ENCODE measurements at places on chromosomes 1 and 21.

DNA sequence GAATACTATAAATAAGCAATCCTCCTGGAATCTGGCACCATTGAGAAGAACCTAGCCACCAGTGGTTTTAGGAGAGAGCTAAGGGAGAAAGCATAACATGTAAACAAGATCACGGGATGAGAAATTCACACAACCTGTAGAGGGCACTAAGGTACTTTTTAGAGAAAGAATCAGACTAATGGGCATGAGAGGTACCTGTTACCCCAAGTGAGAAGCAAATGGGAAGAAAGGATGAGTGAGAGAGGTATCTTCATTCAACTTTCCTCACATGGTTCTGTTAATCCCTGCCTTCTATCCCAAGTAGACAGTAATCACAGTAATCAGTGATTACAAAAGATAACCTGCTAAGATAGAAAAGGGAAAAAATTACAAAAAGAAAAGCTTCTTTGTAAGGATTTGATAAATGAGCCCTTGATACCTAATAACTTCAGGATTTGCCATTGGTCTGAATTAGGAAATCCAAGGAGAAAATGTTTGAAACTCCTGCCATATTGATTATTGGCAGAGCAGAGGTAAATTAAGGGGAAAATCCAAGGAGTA, 251.1 kb upstream of the ADGRL2 start:
- DNase-seq, result no peak

GRCh38 chr1:41365320-41365633, 4.0 kb downstream of the FOXO6 start:
- DNase-seq, result no peak

- no peak for DNase-seq
Observed at GRCh38 chr1:224116131-224116530, 2.2 kb downstream of the FBXO28 start.

DNA sequence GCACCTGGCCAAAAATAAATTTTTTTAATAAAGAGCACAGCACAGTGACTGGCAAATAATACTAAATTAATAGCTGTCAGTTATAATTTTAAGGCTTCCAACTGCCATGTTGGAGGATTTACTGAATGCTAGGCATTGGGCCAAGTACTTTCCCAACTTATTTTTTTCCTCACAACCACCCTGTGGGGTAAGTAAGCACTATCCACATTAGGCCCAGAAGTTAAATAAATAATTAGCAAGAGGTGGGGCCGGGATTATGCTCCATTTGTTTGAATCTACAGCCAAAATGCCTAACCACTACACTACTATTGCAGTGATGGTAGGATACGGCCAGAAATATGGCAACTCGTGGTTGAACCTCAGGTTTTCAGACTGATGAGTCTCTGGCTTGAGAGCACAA, 4.6 kb upstream of the TRNAU1AP start:
- DNase-seq, result no peak

DNA sequence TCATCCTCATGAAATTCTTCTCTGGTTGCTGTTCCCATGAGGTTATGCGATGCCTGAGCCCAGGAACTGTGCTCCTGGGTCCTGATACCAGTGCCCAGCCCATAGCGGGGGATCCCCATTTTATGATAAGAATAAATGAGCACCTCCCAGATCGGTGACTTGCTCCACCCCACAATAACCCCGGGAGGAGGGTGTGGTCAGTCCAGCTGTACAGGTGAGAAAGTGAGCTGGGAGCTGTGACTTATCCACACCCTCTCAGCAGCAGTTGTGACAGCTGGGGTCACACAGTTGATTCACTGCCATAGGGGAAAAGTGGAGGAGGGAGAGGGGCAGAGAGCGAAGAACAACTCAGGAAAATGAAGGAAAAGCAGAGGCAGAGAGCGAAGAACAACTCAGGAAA, 33.4 kb downstream of the OR2G3 start:
- no peak for DNase-seq

DNA sequence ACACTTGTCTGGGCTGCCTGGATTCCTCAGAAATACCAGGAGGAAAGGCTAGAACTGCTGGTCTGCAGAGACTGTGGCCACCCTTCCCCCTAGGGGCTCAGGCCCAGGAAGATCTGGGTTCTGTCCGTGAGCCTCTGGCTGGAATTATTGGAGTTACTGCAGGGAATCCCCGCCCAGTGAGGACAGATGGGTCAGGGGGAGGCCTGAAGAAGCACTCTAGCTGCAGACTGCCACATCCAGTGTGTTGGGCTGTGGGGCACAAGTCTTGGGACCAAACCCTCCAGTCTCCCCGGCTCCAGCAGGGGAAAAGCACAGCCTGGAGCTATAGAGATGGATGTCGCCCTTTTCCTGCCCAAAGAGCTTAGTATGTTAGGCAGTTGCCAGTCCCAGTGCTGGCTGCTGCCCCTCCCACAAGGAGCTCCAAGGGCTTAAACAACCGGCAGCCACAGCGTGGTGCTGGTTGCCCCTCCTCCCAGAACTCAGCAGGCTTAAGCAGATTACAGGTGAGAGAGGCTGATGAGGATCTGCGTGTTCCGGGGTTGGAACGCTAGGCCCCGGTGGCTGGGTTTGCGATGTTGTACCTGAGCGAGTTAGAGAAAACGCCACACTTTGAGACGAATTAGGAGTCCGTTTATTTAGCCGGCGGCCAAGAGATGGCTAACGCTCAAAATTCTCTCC, 255.5 kb upstream of the LRRC7 start:
- DNase-seq, result no peak

- no peak for DNase-seq
Observed at GRCh38 chr1:53871773-53872484, 17.7 kb downstream of the YIPF1 start.

- DNase-seq, result no peak
Observed at GRCh38 chr1:4075436-4076225, 175.6 kb upstream of the C1orf174 start.

DNA sequence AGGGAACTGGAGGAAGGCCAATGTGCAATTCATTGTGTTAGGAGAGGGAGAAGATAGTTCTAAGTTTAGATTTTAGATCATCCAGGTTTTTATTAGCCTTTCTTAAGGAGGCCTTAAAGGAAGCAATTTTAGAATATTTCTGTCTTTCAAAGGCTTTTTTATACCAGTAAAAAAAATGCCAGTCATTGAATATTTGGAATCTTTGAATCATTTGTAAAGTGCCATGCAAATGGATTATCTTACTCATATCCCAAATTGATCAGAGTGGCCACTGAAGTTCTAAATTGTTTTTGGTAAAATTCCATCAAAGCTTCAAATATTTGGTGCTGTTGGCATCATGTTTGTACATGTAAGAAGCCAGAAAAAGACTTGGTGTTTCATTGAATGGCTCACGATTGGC, 244.8 kb downstream of the RPS6KC1 start:
- DNase-seq, result no peak

DNA sequence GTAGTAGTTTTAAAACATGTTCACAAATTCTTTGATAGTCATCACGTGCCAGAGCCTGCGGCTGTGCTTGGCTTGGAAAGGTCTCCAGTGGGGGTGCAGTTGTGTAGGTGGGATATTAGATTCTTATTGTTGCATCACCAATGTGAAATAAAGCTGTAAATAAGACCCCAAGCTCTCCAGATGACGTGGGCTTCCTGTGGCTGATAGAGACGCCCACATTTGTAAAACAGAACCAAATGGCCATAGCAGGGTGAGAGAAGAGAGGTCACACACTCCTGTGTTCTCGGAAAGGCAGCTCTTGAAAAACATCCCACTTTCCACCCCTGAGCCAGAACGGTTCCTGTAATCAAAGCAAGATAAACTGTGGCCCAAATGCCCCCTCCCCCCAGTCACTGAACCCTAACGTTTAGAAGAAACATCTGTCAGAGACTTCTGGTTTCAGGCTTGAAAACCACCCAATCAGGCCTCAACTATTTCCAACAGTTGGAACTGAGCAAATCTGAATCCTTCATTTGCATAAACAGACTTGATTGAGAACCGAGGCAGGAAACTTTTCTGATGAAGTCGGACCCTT, 6.6 kb upstream of the NTPCR start:
- no peak for DNase-seq

- DNase-seq, result no peak
Observed at GRCh38 chr1:160705742-160706141, 5.9 kb downstream of the CD48 start.

DNA sequence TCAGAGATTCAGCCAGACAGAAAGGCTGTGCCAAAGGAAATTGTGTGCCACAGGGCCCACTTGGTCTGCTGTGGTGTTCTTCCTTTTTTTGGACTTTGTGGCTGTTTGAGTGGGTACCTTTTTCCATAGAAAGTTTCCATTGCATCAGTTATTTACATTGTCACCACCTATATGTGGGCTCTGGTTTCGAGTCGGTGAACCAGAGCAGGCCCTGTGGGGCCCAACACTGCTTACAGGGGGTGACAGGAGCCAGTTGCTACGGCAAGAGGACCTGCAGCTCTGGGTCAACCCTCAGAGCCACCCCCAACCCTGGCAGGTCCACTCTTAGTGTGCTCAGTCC, 157.0 kb upstream of the EDN2 start:
- no peak for DNase-seq

DNA sequence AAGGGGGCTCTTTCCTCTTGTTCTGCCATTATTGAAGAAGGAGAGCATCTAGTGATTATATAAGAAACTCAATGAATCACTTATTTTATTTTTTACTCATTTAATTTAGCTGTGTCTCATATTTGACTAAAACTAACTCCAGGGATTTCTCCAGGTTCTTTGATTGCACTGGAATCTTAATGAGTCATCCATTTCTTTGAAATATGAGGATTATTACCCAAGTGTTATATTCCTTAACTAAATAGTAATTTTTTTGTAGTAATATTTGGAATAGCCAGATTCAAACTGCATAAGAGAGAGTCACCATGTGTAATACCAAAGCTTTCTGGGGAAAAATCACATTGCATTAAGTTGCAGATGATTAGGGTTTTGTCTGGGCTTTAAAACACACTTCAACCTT, 59.5 kb downstream of the NTMT2 start:
- DNase-seq, result no peak

GRCh38 chr1:39177706-39178105, 26.8 kb upstream of the MACF1 start:
- DNase-seq, result no peak

DNA sequence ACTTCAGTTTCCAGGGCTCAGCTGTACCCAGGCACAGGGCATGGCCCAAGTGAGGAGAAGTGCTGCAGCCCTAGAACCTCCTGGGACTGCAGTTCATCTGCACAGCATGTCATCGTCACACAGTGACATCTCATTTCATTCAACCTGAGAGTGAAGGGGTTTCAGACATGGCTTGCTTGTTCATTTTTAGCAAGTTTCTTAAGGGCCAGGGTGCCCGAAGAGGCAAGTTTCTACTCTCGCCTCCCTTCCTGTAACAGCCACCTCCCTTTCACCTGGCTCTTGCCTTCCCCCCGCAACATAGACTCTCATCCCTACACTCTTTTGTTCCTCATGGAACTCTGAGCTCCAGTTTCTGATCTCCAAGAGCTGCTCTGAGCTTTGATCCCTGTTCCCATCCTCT, 108.1 kb downstream of the C1orf21 start:
- DNase-seq, result no peak

DNA sequence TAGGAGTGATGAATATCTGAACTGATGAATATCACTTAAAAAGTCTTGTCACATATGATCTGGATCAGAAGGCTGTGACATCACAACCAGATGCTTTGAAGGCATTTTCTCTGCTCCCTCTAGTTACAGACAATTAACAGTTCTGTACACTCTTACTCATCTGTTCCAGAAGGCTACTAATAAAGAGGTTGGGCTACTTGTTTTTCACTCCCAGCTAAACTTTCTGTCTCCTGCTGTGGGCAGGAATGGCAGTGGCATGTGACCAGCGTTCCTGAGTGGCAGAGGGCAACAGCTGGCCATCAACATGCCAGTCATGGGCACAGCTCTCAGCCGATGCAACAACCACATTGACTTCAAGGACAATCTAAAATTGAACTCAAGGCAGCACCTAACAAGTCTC, 66.7 kb downstream of the SLC45A1 start:
- no peak for DNase-seq

GRCh38 chr1:229136822-229137221, 134.1 kb upstream of the RAB4A start:
- no peak for DNase-seq

DNA sequence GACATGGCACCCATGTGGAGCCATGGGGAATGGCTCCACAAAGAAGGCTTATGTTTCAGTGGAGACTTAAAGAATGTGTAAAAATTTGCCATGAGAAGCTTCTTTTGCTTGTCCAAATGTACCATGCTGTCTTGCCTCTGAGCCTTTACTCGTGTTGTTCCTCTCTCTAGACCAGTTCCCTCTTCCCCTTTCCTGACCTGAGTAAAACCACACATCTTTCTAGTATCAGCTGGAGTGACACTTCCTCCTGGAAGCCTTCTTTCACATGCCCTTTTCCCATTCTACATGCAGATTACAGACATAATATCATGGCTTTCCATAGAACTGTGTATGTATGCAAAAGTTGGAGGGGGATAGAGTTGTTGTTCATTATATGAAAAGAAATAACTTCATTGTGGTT, 13.6 kb upstream of the GPX7 start:
- no peak for DNase-seq
